HFFc6 (cell line): ENCODE measurements at places on chromosomes 12 and 14. TPM values are rescaled to one million over a fixed set of nuclear protein-coding genes. Genes with fewer than 3 reads are reported as not detected.
A peak's percentile ranks its signal among the peaks of the same experiment; 100 is the strongest.

- H3K4me1 ChIP-seq: peaks cover 11% of the 10 kb centered on the region
- peaks cover 3% of the 10 kb centered on the region for H3K27me3 ChIP-seq
- no peak overlapping the region for H3K4me3 ChIP-seq
- no peaks in the 10 kb centered on the region for H3K36me3 ChIP-seq
Measured at GRCh38 chr14:54140551-54140950, 183.9 kb upstream of the BMP4 start.

DNA sequence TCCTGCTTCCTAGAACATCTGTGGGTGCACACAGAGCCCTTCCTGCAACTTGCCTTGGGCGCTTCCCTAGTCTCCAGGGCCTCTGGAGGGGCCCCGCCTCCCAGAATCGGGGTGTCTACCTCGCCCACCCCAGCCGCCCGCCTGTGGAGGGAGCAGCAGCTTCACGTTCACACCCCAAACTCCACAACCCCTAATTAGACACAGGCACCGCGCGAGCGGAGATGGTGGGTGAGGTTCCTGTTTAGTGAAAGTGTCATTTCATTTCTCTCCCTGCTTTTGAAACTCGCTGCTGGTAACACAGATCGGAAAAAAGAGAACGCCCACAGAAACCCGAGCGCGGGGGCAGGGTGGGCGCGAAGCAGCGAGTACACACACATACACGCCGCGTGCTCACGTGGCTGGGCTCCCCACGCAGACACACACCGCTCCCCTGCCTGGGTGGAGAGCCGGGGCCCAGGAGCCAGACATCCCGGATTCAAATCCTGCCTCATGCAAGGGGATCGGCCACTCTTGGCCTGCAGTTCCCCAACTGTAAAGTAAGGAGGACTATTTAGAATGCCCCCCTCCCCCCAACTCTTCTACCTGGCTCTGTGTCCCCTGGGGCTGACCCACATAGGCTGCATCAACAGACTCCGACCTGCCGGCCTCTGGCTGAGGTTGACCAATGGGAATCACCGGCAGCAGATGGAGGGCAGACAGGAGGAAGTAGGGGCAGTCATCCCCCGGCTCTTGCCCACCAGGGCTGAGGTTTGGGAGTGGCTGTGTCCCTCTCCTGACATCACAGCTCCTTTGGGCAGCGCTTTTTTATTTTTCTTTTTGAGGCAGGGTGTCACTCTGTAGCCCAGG is 79.2 kb upstream of the NCOR2 start:
- H3K36me3 ChIP-seq: peaks cover 5% of the 10 kb centered on the region; the same call in 1 of the 2 replicates
- peaks cover 9% of the 10 kb centered on the region for H3K4me1 ChIP-seq
- peaks cover 9% of the 10 kb centered on the region for H3K27me3 ChIP-seq
- peak overlapping the region; percentile 50; the same call in 1 of the 2 replicates for H3K4me3 ChIP-seq
- H3K27ac ChIP-seq: no peak overlapping the region

- H3K27me3 ChIP-seq: peaks cover 6% of the 10 kb centered on the region
- no peak overlapping the region for H3K4me3 ChIP-seq
- DNase-seq: no peak
- H3K4me1 ChIP-seq: no peaks in the 10 kb centered on the region
- no peak overlapping the region for H3K27ac ChIP-seq
Measured at GRCh38 chr14:33347796-33348195, 409.1 kb downstream of the NPAS3 start.

DNA sequence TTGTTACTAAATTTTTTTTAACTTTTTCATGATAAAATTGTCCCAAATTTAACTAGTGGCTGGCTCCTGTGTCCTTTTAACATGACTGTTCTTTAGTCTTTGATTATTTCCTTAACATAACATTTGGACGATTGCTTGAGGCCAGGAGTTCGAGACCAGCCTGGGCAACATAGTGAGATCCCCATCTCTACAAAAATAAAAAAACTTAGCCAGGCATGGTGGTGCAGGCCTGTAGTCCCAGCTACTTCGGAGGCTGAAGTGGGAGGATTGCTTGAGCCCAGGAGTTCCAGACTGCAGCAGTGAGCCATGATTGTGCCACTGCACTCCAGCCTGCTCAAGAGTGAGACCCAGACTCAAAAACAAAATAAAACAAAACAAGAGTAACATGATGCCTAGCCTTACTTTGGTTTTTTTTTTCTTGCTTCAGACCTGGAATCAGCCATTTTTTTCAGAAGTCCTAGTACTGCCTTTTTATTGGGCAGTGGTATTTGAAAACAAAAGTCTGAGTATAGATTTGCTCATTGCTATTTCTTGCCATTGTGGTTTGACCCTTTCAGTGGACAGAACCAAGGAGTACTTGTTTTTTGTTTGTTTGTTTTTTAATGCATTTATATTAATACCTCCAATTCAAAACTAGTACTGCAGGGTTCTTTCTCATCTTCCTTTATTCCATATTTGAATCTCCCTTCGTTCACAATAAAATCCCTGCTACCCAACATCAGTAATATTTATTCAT is 4.8 kb downstream of the TOGARAM1 start:
- 0 out of 2 replicates have a peak overlapping the region, but pooled peaks have one; percentile 30 for H3K27ac ChIP-seq
- H3K4me3 ChIP-seq: peak overlapping the region; percentile 76; the same call in 1 of the 2 replicates
- H3K36me3 ChIP-seq: peaks cover 41% of the 10 kb centered on the region
- no peaks in the 10 kb centered on the region; the same call in 1 of the 2 replicates for H3K27me3 ChIP-seq
- H3K4me1 ChIP-seq: peaks cover 74% of the 10 kb centered on the region
- no peak for DNase-seq

- peak overlapping the region; percentile 84 for H3K27ac ChIP-seq
- H3K4me3 ChIP-seq: peak overlapping the region; percentile 35
- H3K36me3 ChIP-seq: peaks cover 47% of the 10 kb centered on the region
- peaks cover 69% of the 10 kb centered on the region for H3K4me1 ChIP-seq
- peaks cover 4% of the 10 kb centered on the region; the same call in 1 of the 2 replicates for H3K27me3 ChIP-seq
- DNase-seq: peak; percentile 82
Measured at GRCh38 chr12:51714666-51715065, 123.6 kb downstream of the SCN8A start.

GRCh38 chr14:21024585-21025370 is at the start of gene NDRG2:
Gene NDRG2, minus strand, starts transcription at chr14:21025061. Its CDS starts 1,746 bp downstream, at chr14:21023315.
- peak within 1 kb of the TSS; percentile 44; the same call in 1 of the 2 replicates for H3K4me3 ChIP-seq
- no peak within 1 kb of the TSS for H3K27ac ChIP-seq
- DNase-seq: no peak
- H3K36me3 ChIP-seq: no peaks in the 10 kb centered on the region
- H3K4me1 ChIP-seq: no peaks in the 10 kb centered on the region

- peaks cover 40% of the 10 kb centered on the region for H3K4me1 ChIP-seq
- H3K27ac ChIP-seq: no peak overlapping the region
- no peak for DNase-seq
- H3K27me3 ChIP-seq: peaks cover 2% of the 10 kb centered on the region; the same call in 1 of the 2 replicates
- H3K4me3 ChIP-seq: no peak overlapping the region
Measured at GRCh38 chr14:61518403-61518802, 176.9 kb upstream of the HIF1A start.

DNA sequence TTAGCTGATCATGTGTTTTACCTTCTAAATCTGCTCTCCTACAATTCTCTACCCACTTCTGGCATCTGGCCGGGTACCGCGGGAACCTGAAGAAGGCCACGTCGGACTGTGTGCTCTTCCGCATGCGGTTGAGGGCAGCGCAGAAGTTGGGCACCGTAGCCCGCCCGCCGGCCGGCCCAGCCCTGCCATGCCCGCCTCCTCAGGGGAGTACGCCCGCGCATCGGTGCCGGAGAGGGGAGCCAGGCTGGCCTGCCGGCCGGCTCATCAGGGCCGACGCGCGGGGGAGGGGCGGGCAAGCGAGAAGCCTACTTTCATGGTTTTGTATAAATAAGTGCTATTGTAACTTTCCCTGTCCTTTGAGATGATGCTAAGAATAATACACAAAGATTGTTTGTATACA is 19.9 kb upstream of the ADAMTS20 start:
- no peaks in the 10 kb centered on the region for H3K4me1 ChIP-seq
- H3K36me3 ChIP-seq: no peaks in the 10 kb centered on the region
- DNase-seq: no peak
- H3K27ac ChIP-seq: no peak overlapping the region

DNA sequence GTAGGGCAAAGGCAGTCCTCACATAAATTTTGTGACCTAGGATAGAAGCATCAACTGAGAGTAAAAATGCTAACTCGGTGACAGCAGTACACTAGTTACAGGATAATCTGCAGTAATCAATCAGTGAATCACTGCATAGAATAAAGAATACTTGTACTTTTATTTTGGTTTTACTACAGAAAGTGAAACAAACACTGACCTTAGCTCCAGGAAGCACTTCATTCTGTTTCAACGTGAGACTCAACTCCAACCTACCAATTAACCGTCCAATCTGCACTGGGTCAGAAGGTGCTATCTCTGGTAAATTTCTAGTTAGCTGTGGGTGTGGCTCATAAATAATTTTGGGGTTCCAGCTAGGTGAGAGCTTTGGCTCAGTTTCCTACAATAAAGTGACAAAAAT is 21.8 kb downstream of the ATG2B start:
- H3K27ac ChIP-seq: no peak overlapping the region
- peaks cover 17% of the 10 kb centered on the region for H3K4me1 ChIP-seq
- DNase-seq: no peak

GRCh38 chr12:71954861-71955260 is 16.2 kb downstream of the TPH2 start:
- peaks cover 1% of the 10 kb centered on the region; the same call in 1 of the 2 replicates for H3K27me3 ChIP-seq
- no peak overlapping the region for H3K4me3 ChIP-seq
- peaks cover 55% of the 10 kb centered on the region for H3K4me1 ChIP-seq
- H3K36me3 ChIP-seq: no peaks in the 10 kb centered on the region

GRCh38 chr12:3532931-3533702 is 42.1 kb downstream of the PRMT8 start:
- no peak overlapping the region for H3K4me3 ChIP-seq
- no peak overlapping the region for H3K27ac ChIP-seq
- H3K27me3 ChIP-seq: peaks cover 22% of the 10 kb centered on the region
- peaks cover 7% of the 10 kb centered on the region; the same call in 1 of the 2 replicates for H3K4me1 ChIP-seq
- peaks cover 3% of the 10 kb centered on the region; the same call in 1 of the 2 replicates for H3K36me3 ChIP-seq
- DNase-seq: no peak

DNA sequence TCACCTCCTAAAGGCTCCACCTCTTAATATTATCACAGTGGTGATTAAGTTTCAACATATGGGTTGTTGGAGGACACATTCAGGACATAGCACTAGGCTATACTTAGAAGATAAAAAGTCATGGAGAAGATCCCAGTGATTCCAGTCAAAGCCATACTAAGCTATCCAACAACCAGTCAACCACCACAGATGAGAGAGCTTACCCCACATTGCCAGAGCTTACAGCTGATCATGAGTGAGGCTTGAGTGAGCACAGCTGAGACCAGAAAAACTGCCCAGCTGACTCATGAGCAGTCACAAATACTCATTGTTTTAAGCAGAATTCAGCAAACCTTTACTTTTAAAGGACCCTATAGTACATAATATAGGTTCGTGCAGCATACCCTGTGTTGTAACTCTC is 85.1 kb downstream of the DRAM1 start:
- peaks cover 2% of the 10 kb centered on the region for H3K27me3 ChIP-seq
- peaks cover 3% of the 10 kb centered on the region; the same call in 1 of the 2 replicates for H3K4me1 ChIP-seq
- H3K36me3 ChIP-seq: peaks cover 5% of the 10 kb centered on the region
- H3K27ac ChIP-seq: no peak overlapping the region
- no peak for DNase-seq
- no peak overlapping the region for H3K4me3 ChIP-seq

The SSPN gene
- 12.0 and 15.1 TPM in 2 replicates for total RNA-seq

The AVPR1A gene
- total RNA-seq: not detected in 2 replicates

The HNF1A gene
- not detected in 3 replicates for total RNA-seq

The OR4M1 gene
- total RNA-seq: not detected in 2 replicates

The PTPRR gene
- 0.40 and 1.0 TPM in 2 replicates for total RNA-seq

The KRT73 gene
- not detected in 3 replicates for total RNA-seq

The TOMM20L gene
- not detected in 3 replicates for total RNA-seq

The TAS2R50 gene
- total RNA-seq: 0.19 to 0.22 TPM in 2 of 3 replicates, not detected in the other
